ENCODE measurements at places on chromosomes 6 and 20.

- no peak for DNase-seq
These were observed 14.9 kb upstream of the CTCFL start for GRCh38 chr20:57539889-57540288.

DNA sequence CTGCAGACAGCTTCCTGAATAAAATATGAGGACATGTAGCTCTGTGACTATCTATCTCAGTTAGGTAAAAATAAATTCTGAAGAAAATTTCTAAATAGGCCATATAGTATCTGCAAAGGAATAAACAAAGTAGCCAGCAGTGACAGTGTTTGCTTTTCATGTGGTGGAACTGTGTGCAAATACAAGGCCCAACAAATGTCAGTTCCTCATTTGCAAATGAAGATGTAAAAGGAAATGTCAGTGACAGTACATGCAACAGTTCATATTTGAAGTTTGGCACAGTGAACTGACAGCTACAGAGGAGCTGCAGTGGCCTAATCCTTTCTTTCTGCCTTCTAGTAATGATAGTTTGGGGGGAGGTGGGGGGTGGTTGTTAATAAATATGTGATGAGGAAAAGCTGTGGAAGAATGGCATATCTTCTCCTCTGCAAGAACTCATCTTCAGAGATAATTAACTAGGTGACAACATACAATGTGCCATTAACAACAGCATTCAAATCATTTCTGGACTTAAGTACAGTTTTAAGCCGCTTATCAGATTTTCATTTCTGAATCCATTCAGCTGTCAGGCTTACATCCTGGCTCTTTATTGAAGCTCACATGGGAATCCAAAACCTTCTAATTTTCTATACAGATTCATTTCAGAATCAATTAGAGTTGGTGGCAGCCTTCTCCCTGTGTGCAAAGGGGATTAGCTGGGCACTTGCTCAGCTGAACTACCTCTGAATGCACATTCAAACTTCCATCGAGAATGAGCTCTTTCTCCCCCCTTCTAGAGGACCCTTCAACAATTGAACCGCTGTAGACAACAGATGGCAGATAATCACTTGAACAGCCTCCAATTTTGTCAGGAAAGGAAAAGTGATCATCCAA, 1059.0 kb upstream of the EPHA7 start:
- no peak for DNase-seq

GRCh38 chr6:5540370-5540769, 279.1 kb downstream of the FARS2 start:
- DNase-seq = no peak

DNA sequence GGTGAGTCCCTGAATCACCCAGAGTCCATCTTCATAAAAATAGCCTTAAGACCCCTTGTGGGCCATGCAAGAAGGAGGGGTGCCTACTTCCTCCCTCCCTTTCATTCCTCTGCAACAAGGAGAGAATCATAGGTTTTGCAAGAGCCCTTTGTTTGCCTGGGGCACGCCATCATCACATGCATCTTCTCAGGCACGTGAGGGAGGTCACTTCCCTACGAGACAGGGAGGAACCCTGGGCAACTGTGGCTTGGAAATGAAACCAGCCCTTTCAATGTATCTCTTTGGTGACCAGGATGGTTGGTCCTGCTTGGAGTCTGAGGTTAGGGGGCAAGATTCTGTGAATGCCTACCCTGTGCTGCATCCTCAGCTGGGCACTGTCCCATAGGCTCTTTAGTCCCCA, 194.8 kb downstream of the MAFB start:
- DNase-seq = no peak

DNA sequence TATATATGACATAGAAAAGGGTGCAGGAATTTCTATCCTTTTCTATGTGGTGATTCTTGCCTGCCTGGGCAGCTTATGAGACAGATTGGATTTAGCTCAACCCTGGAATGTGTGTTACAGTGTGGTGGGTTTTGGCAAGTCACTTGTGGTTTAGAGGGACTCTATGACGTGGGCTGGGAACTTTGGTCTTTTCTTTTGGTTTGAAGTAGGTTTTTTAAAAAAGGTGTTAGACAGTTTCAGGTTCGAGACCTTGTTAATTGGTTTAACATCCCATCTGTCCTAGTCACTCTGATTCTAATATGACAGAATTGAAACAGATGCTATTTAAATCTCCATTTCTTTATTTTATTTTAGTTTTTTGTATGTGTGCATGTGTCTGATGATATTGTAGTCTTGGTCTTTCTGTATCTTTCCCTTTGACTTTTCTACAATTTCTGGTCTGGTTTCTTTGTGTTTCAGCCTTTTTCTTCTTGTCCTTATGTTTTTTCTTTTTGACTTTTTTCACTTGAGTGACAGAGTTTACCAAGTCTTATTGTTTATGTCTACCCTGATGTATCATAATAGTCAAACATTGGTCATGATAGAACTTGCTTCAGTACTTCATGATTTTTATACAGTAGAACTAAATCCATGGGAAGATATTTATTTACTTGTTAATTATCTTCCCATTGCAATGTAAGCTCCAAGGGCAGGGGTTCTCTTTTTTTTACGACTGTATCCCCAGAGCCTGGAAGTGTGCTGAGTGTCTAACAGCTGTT, 174.3 kb downstream of the CDKAL1 start:
- DNase-seq = no peak

DNA sequence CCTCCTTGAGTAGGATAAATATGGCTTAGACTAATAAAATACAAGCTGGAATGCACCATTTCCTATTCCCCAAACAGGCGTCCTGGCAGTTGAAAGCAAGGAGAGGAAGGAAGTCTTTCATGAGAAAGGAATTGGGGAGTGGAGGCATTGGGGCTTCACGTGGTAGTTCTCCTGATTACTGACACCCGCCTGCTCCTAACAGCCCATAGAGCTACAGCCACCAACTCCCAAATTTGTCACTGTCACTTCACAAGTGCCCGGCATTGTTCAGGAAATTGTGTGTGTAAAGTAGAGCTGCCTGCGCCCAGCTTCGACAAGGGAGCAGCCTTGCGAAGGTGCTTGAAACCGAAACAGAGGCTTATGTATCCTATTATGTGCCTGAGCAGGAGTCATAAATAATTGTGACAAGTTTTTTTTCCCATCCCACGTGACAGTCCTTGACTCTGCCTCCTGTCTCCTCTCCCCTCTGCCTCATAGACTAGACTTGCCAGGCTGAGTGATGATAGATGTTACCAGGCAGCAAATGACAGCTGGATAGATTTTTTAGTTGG, 301.7 kb upstream of the ZFP64 start:
- peak; percentile 76 for DNase-seq
